ENCODE measurements at places on chromosomes 7 and 10. TPM values are rescaled to one million over a fixed set of nuclear protein-coding genes. Genes with fewer than 3 reads are reported as not detected.

GPR85 gene
- total RNA-seq, result 0.15 TPM

CRTAC1 gene
- not detected for total RNA-seq

KCNIP2 gene
- 0.07 TPM for total RNA-seq

PTF1A gene
- total RNA-seq, result not detected

ABCB1 gene
- total RNA-seq, result 5.6 TPM

GHRHR gene
- total RNA-seq, result not detected

CHST3 gene
- total RNA-seq, result 22.4 TPM

SPDYE2B gene
- total RNA-seq, result not detected

UBE2D1 gene
- 24.3 TPM for total RNA-seq

MRC1 gene
- total RNA-seq, result not detected

CHCHD3 gene
- total RNA-seq, result 123 TPM

PCDH15 gene
- not detected for total RNA-seq
